Left hindlimb (tissue), 1 donor: ENCODE measurements at places on chromosomes 2 and 18.

DNA sequence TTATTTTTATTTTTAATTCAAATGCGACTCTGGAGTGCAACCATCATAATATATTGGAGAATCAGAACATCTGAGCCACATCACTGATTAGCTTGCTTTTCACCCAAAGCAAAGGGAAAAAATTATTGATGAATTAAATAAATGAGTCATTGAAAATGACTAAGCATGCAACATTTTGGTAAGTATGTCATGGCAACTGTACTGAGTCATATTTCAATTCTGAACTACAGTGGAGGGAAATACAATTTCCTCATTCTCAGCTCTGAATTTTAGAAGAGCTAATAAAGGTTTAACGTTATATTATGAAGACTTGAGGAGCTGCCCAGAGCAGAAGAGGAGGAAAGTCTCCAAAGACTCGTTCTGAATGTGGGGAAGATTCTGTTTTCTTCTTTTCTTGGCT, 89.6 kb upstream of the CCDC68 start:
- no peak for DNase-seq

DNA sequence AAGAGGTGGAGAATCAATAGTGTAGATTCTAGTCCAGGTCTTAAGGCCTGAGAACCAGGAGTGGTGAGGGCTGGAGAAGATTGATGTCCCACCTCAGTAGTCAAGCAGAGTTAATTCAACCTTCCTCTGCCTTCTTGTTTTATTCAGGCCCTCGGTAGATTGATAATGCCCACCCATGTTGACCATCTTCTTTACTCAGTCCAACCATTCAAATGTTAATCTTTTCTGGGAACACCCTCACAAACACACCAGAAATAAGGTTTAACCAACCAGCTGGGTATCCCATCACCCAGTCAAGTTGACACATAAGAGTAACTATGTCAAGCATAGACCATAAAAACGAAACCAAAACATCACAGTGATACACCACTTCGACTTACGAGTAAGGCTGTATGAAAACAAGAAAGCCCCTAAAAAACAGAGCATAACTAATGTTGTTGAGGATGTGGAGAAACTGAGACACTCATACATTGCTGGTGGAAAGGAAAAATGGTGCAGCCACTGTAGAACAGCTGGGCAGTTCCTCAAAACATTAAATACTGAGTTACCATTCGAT, 57.5 kb downstream of the SLC35F5 start:
- no peak for DNase-seq

- DNase-seq, result no peak
Observed at GRCh38 chr2:41446266-41446665, 601.6 kb upstream of the PKDCC start.

DNA sequence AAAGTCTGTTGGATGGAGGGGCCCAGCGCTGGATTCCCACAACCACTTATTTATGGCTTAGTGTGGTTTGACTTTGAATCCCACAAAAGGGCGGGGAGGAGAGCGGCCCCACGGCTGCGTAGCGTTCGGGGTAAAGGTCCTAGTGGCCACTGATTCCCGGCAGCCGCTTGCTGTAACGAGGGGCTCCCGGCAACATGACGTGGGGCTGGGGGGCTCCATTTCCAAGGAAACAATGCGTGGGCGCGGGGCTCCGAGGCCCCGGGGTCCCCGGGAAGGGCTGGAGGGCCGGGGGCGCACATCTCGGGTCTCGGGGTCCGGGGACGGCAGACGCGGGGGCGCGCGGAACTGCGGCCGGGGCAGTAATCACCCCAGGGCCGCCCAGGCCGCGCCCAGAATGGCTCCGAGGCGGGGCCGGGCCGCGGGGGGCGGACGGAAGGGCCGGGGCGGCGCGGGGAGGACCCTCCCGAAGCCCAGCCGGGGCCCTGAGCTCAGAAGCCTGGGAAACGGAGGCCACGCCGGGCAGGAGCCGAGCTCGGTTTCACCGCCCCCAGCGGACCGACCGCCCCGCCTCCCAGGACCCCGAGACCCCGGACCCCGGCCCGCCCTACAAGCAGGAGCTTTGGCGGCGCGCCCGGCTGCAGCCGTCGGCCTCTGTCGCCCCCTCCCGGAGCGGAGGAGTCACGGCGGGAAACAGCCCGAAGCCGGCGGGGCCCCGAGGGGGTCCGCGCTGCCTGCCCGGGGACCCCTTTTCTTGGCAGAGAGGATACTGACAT, 11.9 kb upstream of the MLPH start:
- peak; percentile 92 for DNase-seq

- DNase-seq, result no peak
Observed at GRCh38 chr2:134738141-134738870, 19.5 kb upstream of the TMEM163 start.

DNA sequence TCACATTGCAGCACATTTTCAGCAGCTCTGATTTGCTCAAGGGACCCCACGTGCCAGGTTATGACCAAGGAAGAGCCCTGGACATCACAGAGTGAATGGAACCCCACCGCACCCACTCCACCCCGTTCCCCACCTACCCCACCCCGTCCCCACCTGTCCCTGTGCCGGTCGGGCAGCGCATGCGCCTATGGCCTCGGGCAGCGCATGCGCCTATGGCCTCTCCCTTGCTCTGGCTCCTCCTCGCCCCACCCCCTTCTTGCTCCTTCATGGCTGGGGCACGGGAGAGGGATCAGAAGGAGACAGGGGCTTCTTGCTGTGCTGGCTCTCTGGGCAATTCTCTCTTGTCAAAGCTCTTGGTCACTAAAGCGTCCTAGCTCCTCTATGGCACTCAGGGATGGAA, 371.8 kb upstream of the HS6ST1 start:
- DNase-seq, result no peak

DNA sequence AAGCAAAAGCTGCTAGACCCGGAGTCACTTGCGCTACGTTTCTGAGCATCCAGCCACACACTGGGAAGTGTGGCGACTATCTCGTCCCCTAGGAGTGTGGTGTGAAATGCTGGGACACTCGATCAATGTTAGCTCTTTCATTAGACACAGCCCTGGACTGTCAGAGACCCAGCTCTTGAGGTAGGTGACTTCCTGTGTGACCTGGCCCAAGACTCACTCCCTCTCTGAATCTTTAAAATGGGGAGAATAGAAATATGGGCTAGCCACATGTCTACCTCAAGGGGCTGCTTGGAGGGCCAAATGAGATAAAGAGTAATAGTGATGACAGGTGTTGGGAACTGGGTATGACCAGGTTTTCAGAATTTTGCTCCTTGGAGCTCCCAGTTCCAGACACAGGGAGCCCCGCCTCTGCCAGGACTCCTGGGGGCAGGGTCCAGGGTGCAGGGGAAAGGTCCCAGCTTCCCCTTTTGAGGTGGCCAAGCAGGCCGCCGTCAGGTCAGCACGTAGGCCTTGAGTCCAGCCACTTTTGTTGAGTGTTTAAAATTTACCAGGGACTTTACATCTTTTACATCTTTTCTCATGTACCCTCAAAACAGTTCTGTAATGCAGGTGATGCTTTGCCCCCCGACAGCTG, 36.0 kb downstream of the CTIF start:
- peak; percentile 19 for DNase-seq

GRCh38 chr2:239930378-239930777, 94.8 kb downstream of the NDUFA10 start:
- DNase-seq, result no peak
